Hepatic stellate cell (primary cell): ENCODE measurements at places on chromosomes 4 and X.

GRCh38 chr4:184792950-184793555 lies 32.7 kb downstream of the ACSL1 start:
- DNase-seq: peak; percentile 67

GRCh38 chrX:77275392-77275791 lies 171.8 kb upstream of the FGF16 start:
- DNase-seq: no peak

DNA sequence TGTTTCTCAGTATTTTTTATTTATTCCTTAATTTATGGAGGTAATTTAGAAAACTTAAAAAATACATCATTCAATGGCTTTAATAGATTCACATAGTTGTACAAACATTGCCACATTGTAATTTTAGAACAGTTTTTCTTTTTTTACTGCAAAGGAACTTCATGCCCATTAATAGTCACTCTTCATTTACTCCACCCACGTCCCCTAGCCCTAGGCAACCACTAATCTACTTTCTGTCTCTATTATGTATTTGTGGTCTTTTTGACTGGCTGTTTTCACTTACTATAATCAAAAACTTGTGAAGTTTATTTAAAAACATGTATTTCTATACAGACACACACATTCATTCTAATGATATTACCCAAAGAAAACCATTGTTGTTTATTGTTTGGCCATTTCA lies 664.8 kb downstream of the GRID2 start:
- no peak for DNase-seq

GRCh38 chr4:8329859-8330761 lies 60.6 kb downstream of the HTRA3 start:
- no peak for DNase-seq

DNA sequence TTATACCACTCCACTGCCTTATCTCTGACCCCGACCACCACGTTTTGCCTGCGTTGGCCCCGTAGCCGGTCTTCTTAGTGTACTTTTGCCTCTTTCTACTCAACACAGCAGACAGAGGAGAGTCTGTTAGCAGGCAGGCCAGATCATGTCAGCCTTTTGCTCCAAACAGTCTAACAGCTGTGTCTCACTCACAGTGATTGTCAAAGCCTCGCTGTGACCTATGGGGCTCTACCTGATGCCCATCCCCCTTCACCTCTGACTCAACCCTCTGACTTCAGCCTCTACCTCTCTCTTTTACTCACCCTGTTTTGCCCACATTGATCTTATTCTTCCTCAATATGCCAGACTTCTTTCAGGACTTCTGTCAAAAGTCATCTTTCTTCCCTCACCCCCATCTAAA lies 127.1 kb downstream of the TRIML1 start:
- DNase-seq: no peak

DNA sequence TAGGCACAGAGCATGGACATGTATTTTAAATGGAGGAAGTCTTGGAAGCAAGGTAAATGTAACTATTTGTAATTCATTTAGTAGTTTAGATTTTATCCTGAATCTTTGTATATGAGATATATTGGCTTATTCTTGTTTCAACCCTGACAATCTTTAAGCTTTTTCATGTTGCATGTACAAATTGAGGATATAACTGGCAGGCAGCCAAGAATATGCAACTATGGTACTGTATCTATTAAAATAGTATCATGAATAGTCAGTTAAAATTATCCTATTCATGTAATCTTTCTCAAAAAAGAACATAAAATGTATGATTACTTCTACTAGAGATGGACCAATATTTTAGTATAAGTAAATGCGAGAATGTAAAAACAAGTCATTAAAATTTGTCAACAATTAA lies 1141.5 kb downstream of the PCDH18 start:
- no peak for DNase-seq

DNA sequence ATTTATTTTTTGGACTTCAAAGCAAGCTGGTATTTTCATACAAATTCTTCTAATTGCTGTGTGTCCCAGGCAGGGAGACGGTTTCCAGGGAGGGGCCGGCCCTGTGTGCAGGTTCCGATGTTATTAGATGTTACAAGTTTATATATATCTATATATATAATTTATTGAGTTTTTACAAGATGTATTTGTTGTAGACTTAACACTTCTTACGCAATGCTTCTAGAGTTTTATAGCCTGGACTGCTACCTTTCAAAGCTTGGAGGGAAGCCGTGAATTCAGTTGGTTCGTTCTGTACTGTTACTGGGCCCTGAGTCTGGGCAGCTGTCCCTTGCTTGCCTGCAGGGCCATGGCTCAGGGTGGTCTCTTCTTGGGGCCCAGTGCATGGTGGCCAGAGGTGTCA lies 15.3 kb downstream of the FGFR3 start:
- DNase-seq: no peak

- DNase-seq: no peak
These were observed 42.0 kb upstream of the GPR78 start for GRCh38 chr4:8538076-8538702.

DNA sequence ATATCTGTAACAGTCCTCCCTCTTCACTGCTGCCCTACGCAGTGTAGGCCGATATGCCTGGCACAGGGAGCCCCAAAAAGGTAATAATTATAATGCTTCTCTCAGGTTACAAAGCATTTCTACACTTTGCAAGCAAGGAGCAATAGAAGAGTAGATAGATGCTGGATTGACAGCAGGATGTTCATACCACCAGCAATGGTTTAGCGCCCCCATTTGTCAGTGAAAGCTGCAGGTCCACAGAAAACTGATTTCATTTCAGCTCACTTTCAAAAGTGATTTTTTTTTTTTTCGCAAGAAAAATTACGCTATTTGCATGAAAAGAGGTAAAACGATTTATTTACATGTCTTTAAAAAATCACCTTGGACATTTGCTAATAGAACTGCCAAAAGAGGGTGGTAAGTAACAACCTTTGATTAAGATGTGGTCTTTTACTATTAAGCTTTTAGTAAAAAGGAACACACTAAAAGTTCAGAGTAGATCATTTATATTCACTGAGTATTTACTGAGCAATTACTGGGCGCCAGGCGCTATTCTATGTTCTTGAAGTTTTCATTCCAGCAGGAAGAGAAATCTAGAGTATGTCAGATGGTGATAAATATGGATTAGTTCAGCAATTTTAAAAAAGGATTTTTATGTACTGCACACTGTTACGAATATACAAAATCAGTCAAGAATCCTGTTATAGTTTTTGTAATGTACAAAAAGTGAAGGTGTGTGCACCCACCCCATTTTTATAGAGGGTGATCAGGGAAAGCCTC lies 34.4 kb downstream of the HPF1 start:
- no peak for DNase-seq

- no peak for DNase-seq
These were observed 568.6 kb downstream of the RPA4 start for GRCh38 chrX:97452283-97452682.

DNA sequence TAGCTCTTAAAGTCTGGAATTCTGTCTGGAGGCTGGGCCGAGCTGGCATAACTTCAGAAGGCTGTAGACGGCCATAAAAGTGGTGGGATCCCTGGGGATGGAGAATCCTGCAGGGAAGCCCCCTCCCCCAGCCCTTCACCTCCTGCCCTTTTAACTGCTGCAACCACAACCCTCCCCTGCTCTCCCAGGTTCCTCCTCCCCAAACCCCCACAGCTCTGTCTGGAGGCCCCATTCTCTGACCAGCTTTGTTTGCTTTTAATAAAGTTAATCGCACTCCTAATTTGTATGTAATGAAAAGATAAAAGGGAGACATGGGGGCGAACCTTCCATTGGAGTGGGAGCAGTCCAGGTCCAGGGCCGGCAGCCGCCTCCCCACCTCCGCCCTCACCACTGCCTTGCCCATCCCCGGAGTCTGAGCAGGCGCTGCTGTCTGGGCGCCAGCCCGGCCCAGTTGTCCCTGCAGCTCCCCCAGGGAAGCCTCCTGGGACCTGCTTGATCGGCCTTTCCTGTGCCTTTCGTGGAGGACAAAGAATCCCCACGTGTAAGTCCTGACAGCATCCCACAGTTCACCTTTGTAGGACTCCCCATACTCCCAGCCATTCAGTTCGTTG lies 84.3 kb downstream of the PJA1 start:
- no peak for DNase-seq

DNA sequence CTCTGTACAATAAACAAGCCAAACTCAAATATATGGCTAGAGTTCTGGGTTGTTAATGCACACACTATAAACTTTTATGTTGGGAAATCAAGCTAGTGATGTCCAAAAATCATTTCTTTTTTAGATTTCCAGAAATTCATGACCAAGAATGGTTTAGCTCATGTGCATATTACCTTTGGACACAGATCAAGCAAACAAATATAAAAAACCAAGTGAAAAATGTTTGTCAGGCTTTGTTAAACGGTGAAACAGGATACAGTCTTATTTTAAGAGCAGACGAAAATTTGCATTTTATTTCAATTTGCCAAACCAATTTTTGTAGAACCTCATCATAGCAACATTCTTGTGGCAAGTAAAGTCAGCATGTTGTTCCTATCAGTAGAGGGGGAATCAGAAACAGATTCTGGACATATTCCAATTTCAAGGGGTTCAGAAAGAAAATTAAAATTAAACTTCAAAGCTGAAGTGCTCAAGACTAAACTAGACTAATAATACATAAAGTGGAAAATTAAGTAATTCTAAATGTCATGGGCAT lies 413.6 kb downstream of the TRIML1 start:
- no peak for DNase-seq

GRCh38 chr4:14897217-14897616 lies 105.1 kb upstream of the CPEB2 start:
- DNase-seq: no peak

- DNase-seq: no peak
These were observed 3.1 kb upstream of the DHRSX start for GRCh38 chrX:2503591-2504500.

GRCh38 chr4:102612824-102613366 lies 111.7 kb downstream of the NFKB1 start:
- no peak for DNase-seq

- no peak for DNase-seq
These were observed 32.0 kb downstream of the SLC25A5 start for GRCh38 chrX:119500061-119500800.

- no peak for DNase-seq
These were observed 33.4 kb downstream of the EGF start for GRCh38 chr4:109946120-109946519.

GRCh38 chr4:2935762-2936743 lies 27.2 kb downstream of the NOP14 start:
- no peak for DNase-seq
